ENCODE measurements at places on chromosomes 1 and 21. TPM values are rescaled to one million over a fixed set of nuclear protein-coding genes. Genes with fewer than 3 reads are reported as not detected.
A peak's percentile ranks its signal among the peaks of the same experiment; 100 is the strongest.

Gene CRNN
- total RNA-seq, result not detected

Gene LIPI
- not detected for total RNA-seq

Gene MTARC2
- 13.8 TPM for total RNA-seq

Gene CASQ2
- total RNA-seq, result not detected

Gene EPHB2
- 93.6 TPM for total RNA-seq

Gene IL19
- total RNA-seq, result not detected

Gene SLC37A1
- 16.4 TPM for total RNA-seq

Gene C1QC
- total RNA-seq, result not detected

Gene APCS
- not detected for total RNA-seq

Gene LRRC7
- not detected for total RNA-seq

Gene KRTAP12-2
- not detected for total RNA-seq

Gene EYA3
- 18.1 TPM for total RNA-seq

Gene LZIC
- total RNA-seq, result 20.6 TPM

DNA sequence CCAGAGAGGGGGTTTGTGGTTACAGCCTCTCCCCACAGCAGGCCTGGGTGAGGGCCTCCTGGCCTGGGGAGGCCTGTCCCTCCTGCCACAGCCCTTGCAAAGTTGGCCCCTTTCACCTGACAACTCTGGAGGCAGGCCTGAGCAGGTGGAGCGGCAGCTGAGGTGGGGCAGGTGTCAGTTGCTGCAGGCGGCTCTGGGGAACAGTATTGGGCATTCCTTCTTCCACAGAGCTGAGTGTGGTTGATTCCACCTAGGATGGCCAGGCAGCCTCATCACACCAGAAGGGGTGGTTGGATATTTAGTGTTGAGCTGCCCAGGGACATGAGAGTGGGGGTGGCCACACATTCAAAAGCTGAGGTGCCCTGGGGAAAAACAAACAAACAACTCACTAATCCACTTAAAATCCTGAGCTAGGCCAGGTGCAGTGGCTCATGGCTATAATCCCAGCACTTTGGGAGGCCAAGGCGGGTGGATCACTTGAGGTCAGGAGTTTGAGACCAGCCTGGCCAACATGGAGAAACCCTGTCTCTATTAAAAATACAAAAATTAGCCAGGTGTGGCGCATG is 31.1 kb downstream of the PIGP start:
- DNase-seq, result no peak

GRCh38 chr1:160580221-160580812 is 1.0 kb upstream of the CD84 start:
- DNase-seq, result no peak

DNA sequence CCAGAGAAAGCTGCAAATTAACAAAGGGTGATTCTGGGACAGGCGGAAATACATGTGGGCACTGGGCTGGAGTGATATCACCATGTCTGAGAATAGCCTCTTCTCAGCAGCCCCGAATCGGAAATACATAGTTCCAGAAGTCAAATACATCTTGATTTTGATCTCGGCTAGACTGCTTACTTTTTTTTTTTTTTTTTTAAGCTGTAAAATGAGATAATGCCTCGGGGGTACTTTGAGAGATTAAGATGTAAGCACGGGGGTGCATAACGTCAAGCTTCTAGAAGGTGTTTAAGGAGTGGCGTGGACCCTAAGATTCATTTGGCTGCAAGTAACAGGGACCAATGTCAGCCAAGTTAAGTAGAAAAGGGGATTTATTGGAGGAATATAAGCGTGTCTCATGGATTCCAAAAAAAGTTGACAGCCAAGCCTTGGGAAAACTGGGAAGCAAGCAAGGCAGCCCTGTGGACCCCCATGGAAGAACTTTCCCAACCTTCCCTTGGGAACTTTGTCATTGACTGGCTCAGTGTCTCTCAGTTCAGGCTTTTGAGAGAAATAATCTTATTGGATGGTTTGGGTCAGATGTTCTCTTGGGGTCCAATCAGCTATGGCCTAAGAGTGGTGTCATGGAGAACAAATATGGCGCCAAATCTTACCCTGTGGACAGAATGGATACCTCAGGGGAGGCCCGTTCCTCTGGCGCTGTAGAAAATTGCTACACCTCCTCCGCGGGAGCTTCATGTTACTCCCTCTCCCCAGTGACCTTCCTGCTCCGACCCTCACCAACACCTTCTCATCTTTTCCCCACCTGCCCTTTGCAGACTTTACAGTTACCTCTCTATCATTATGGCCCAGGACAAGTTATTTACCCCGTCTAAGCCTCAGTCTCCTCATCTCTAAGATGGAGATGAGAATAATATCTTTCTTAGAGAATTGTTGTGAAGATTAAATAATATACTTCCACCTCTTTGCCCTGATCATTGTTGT is 186.6 kb downstream of the KAZN start:
- DNase-seq, result no peak

GRCh38 chr1:89483010-89483756 is 41.4 kb upstream of the LRRC8B start:
- peak; percentile 43 for DNase-seq

DNA sequence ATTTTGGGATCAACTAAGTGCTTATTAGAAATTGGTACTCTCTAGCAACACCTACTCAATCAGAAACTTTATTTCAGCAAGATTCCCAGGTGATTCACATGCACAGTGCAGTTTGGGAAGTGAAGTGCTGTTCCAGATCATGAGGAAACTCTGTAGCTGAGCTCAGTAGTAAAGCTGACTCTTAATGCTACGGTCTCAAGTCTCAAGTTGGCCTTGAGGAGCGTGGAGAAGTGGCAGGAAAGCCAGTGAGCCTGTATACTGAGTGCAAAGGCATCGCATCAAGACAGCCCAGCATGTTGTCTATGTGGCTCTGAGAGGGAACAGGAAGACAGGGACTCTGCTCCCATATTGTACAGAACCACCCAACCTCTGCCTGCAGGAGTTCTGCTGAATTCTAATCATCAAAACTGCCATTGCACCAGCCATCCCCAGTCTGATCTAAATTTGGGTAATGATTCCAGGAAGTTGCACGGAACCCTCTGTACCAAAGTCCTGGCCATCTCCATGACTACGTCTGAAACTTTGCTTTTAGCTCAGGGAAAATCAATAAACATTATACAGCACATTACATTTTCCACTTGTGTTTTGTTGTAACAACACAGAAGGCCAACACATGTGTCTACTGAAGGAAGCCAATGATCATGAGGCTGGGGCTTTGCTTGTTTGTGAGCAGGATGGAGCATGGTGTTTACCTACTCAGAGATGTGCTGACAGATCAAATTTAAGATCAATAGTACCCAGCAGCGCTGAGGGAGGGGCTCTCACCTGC is 105.1 kb upstream of the TLR5 start:
- DNase-seq, result no peak

- DNase-seq, result no peak
Observed at GRCh38 chr1:11072216-11072917, 12.5 kb upstream of the SRM start.

DNA sequence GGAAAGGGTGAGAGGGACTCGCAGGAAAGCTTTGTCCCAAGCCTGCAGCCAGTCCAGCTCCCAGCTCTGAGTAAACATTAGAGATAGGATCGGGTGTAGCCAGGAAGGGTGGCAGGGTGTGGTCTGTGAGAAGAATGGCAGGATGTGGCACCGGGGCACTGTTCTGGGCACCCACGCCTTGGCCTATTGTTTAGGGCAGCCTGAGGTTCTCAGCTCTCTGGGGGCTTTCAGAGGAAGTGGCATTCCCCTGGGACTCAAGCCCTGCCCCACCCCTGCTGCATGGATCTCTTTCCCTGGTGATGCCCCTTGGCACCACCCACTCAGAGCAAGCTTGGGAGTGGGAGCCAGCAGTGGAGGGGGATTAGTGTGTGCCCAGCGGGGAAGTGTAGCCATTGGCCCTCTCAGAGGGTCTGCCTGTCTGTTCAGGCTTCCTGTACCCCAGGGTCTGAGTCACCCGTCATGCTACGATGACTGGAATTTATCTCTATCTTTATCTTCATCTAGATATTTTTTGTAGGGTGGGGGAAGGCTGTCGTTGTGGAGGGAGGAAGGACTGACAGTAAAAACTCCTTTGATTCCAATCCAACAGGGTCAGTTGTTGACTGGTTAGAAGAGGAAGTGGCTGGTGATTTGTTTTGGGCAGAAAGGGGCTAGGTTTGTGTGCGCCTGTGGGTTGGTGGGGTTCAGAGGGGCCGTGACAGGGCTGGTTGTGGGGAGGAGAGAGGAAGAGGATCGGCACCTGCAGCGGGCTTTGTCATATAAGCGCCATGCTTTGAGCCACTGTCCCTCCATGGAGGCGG is 31.6 kb downstream of the SOX13 start:
- DNase-seq, result no peak

DNA sequence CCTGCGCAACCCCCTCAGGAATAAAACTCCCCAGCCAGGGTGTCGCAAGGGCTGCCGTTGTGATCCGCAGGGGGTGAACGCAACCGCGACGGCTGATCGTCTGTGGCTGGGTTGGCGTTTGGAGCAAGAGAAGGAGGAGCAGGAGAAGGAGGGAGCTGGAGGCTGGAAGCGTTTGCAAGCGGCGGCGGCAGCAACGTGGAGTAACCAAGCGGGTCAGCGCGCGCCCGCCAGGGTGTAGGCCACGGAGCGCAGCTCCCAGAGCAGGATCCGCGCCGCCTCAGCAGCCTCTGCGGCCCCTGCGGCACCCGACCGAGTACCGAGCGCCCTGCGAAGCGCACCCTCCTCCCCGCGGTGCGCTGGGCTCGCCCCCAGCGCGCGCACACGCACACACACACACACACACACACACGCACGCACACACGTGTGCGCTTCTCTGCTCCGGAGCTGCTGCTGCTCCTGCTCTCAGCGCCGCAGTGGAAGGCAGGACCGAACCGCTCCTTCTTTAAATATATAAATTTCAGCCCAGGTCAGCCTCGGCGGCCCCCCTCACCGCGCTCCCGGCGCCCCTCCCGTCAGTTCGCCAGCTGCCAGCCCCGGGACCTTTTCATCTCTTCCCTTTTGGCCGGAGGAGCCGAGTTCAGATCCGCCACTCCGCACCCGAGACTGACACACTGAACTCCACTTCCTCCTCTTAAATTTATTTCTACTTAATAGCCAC is 696 bp downstream of the TGFB2 start:
- DNase-seq, result no peak

- DNase-seq, result no peak
Observed at GRCh38 chr1:42433369-42433768, 22.5 kb downstream of the ZMYND12 start.

DNA sequence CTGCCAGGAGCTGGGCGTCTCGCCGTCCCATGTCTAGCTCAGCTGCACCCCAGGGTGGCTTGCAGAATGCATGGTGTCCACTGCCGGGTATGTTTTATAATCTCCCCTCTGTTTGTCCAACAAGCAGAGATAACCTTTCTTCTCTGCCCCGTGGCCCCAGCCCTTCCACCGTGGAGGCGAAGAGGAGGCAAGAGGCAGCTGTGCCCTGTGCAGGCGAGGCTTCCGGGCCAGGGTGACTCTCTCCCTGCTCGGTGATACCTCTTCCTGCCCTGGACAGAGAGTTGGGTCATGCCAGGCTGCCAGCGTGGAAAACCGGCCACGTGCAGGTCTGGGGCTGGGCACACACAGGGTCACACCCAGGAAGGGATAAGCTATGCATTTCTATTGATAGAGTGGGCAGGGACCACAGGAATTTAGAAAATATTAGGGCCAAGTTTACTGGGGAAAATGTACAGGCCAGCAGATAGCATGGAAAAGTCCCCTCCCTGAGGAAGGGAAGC is at the start of gene TFF2:
Gene TFF2, minus strand, starts transcription at position 68 of the 500 bp plus-strand sequence. Its CDS starts 37 bp downstream, at position 31.
- DNase-seq, result no peak

DNA sequence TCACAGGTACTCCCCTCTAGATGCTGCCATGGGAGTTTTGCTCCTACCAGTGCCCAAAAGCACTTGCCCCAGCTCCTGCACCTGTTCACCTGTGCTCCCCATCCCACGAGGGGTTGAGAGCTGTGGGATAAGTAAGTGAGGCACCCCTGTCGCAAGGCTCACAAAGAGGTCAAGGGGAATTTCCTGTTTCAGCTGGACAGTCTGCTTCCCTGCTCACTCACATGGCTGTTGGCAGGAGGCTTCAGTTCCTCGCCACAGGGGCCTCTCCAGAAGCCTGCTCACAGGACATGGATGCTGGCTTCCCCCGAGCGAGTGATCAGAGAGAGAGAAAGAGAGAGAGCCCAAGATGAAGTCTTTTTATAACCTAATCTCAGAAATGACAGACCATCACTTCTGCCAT is 8.7 kb upstream of the NCMAP start:
- DNase-seq, result no peak

DNA sequence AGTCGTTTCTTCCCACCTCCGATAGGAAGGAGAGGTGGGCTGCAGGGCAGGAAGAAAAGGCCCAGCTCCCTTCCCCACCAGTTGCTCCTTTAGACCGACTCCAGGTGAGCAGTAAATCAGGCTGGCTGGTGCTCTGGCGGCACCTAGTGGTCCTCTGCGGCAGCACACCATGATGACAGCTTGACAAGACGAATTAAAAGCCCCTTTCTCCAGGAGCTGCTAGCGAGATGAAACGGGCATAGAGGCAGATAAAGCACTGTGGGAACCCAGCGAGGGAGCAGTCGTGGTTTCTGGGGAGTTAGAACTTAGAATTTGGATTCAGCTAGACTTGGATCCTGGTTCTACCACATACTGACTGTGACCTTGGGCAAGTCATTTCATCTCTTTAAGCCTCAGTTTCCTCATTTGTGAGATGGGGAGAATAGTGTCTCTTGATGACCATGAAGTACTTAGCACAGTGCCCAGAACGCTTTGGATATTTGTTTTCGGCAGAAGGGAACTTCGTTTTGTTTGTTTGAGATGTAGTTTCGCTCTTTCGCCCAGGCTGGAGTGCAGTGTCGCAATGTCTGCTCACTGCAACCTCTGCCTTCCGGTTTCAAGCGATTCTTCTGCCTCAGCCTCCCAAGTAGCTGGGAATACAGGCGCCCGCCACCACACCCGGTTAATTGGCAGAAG is 21.8 kb upstream of the COL9A2 start:
- peak; percentile 9 for DNase-seq

DNA sequence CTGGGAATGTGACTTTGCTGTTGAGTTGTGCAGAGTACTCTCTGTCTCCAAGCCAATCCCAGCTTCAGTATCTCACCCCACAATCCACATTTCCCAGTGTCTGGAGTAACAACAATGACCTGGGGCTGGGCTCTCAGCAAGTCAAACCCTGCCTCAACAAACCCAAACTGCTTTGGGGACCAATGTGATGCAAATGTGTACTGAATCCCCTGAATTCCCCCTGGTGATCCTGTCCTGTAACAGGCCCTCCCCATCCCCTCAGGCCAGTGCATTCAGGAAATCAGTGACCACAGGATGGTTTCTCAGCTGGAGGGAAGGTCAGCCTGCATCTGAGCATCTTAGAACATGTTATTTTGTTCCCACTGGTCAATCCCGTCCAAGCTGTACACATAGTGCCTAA is 36.7 kb upstream of the HAO2 start:
- DNase-seq, result no peak

- no peak for DNase-seq
Observed at GRCh38 chr1:81197591-81197990, 603.1 kb upstream of the ADGRL2 start.

DNA sequence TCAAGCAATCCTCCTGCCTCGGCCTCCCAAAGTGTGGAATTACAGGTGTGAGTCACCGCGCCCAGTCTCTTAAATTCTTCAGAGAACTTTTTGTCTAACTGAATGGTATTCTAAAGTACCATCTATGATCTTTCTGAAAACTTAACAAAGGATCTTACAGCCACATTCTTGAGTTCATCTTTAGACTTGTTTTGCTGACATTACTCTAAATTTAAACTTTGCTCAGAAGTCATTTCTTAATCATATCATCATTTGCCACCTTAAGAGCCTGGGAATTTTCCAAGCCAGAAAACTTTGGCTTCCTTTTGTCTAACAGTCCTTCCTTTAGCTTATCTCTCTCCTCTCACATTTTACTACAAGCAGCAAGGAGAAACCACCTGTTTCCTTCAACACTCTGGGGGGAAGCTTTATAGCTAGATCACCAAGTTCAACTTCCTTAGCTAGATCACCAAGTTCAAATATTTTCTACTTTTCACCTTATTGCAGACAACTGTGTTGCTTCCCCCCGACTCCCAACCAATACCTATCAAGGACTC is 5.4 kb upstream of the ZBTB8A start:
- DNase-seq, result no peak

Data from epithelial cell of proximal tubule (primary cell).